ENCODE measurements at places on chromosomes 4 and X. TPM values are rescaled to one million over a fixed set of nuclear protein-coding genes. Genes with fewer than 3 reads are reported as not detected.

DNA sequence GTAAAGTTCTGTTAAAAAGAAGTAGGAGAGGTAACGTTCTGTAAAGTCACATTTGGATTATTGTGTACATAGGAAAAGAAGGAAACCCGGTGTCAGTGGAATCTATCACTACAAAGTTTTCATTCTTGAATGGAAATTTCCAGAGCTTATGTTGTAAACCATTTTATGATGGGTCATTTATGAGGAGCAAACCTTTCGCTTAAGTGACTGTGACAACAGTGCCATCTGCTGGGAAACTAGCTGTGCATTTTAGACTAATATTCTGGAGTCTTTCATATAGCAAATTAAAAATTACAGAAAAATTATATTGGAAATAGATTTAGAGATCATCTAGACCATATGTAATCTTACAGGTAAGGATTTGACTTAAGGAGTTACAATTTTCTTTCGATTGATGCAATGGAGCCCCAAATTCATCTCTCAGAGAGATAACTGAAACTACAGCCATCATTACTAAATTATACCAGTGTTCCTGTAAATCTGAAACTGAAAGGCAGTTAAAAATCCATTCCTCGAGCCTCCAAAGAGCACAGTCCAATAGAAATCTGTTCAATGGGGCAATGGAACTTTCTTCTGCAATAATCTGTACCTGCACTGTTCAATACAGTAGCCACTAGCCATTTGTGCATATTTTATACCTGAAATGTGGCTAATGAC, 26.9 kb downstream of the ASB9 start:
- peak; percentile 57 for DNase-seq

- peak; percentile 45 for DNase-seq
Measured at GRCh38 chr4:36241771-36242170, 2.5 kb downstream of the ARAP2 start.

DNA sequence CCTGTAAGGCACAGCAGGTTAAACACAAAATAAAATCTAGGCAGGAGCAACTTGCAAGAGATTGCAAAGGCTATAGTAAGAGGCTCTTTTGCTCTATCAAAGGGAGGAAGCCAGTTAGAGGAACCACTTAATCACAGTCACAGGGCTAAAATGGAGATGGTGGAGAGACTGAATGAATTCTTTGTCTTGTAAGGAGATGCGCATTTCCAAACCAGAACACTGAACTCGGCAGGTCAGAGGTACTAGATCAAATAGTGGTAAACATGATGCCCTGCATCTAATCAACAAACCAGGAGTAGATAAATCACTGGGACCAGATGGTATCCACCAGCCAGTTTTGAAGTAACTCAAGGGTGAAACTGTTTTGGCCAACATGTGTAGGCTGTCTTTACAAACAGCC, 55.8 kb downstream of the GPC4 start:
- DNase-seq: no peak

The SMARCA5 gene
- 45.7 TPM for total RNA-seq
